ENCODE measurements at places on chromosomes 3 and 15.

DNA sequence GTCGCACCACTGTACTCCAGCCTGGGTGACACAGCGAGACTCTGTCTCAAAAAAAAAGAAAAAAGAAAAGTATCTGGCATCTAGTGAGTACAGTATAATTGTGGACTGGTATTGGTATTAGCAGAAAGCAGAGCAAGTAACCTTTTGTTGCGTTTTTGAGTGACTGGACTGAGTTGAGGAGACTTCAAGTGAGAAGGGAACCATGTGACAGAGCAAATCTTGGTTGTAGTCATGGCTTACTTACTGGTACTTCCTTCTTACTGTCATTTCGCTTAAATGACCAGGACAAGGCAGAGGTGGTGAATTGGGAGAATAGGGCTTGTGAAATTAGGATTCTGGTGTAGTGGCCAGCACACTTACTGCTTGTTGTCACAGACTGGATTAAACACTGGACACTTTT, 20.6 kb downstream of the RTF1 start:
- no peak for DNase-seq

- DNase-seq = no peak
Measured at GRCh38 chr15:85726454-85726853, 68.3 kb downstream of the KLHL25 start.

DNA sequence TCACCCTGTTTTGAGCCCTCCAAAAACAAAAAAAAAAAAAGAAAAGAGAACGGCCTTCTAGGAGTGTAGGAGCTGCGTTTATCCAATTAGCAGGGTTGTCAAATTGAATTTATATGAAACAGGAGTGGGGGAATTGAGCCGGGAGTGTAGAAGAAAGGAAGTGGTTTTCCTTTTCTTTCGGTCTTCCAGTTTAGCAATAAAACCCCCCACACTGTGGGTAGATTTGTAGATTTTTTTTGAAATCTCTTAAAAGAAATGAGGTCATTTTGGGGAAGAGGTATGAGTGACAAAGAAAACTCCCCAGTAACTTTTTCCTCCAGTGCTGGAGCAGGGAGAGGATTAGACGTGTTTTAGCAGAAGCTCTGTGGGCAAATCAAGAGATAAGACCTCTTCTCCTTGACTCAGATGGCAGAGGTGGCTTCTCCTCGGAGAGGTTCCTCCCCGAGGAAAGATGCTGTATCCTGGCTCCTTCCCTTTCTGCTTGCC, 30.8 kb downstream of the BOC start:
- no peak for DNase-seq

DNA sequence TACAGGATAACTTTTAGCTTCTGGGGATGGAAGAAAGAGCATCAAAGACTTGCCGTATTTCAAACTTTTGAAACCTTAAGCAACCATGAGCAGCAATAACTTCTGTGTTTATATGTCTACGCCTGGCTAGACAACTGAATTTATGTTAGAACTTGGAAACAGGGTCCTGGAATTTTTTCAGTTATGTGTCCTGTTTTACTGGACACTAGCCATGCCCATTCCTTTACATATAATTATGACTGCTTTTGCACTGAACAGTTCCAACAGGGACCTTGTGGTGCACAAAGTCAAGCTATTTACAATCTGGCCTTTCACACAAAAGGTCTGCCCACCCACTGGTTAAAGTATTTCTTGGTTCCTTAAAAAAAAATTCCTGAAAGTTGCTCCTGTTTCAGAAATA, 37.1 kb downstream of the TJP1 start:
- DNase-seq = no peak

GRCh38 chr3:102906818-102907217, 472.0 kb downstream of the ZPLD1 start:
- no peak for DNase-seq

DNA sequence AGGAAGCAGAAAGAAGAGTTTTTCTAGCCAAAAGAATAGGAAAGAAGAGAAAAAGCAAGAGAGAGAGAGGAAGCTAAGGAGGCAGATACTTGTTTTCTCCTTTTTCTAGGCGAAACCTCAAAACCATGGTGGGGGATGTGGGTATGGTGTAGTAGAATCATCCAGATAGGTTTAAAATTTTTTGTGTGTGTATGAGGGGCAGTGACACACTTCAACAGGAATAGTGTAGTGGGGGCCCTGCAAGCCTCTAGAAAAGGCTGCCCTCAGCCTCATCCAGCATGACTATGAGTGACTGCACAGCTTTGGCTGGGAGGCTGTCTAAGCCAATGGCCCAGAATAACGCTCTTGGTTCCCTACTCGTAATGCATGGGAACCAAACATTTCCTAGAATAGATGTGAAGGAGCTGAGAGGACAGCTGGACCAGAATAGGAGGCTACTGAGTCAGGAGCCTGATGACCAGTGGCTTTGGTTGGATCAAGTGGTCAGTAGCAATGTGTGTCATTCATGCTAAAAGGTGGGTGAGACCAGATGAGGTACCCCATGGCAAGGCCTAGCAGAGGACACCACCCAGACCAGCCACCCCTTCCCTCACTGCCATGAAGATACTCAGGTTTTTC, 24.4 kb downstream of the MOBP start:
- no peak for DNase-seq

DNA sequence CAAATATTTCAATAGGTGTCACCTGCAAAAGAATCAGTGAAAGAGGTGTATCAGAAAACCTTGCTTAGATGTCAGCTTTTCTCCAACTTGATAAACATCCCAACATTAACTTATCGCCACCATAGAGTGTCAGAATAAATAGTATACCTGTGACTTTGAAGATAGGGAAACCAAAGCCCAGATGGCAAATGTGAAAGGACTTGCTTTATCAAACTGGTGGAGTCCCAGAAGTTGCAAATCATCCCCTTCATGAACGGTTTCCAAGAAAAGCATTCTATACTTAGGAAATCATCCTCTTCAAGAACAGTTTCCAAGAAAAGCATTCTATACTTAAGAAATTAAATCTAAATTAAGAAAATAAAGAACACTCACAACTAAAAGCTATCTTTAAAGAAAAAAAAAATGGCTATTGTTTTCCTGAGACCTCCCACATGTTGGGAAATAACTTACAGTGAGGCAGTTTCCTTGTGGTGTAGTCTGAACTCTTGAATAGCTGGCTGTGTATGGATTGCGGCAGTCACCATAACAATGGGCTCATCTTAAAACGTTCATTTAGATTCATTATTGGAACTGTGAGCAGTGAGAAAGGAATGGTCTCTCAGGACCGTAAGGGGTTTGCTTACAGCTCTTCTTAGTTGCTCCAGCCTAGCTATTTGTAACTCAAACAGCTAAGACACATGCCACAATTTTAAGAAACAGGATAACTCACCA, 56.5 kb downstream of the GHSR start:
- DNase-seq = no peak

DNA sequence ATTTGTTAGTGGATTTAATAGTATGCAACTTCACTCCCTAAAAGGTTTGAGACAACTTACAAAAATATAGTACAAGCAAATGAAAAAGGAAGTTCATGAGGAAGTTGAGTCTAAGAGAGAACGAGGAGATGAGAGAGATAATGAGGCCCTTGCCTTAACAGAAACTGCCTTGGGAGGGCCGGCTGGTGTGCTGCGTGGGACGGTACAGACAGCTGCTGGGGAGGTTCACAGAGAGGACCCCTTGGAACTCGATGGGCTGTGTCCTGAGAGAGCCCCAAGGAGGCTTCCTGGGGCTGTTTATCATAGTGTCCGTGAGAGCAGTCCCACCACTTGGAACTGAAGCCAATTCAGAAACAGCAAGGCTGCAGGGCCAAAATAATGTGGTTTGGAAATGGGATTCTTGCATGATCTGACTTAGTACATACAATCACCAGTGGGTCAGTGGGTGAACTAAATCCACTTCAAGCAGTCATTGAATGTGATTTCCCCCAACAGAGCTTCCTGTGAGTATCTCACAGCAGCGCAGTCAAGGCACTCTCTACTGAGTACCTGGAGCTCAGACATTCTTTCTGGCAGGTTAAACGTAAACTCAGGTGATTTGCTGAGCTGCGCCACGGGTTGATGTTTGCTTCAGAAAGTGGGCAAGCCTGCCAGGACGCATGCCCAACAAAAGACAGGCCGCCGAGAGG, 90.8 kb downstream of the CRTC3 start:
- no peak for DNase-seq

GRCh38 chr3:94904156-94904674, 841.4 kb downstream of the NSUN3 start:
- DNase-seq = no peak

GRCh38 chr3:3848923-3849275, 49.7 kb downstream of the LRRN1 start:
- no peak for DNase-seq

Measured in AG09319 (cell line).